ENCODE measurements at places on chromosomes 2 and 18.
A peak's percentile ranks its signal among the peaks of the same experiment; 100 is the strongest.

GRCh38 chr2:193776988-193777387, 1582.3 kb upstream of the TMEFF2 start:
- no peak for DNase-seq

GRCh38 chr18:32884543-32884942, 111.7 kb upstream of the KLHL14 start:
- no peak for DNase-seq

DNA sequence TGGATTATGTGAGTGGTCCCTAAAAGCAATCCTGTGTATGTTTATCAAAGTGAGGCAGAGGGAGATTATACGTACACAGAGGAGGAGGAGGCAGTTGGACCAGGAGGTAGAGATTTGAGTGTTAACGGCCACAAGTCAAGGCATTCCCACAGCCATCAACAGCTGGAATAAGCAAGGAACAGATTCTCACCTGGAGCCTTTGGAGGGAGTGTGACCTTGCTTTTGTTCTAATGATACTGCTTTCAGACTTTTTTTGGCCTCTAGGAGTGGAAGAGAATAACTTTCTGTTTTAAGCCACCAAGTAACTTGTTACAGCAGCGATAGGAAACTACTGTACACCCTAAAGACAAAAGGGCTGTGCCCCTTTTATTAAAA, 18.1 kb downstream of the LCLAT1 start:
- DNase-seq: no peak

GRCh38 chr2:237282568-237283128, 131.3 kb downstream of the COL6A3 start:
- DNase-seq: no peak

- DNase-seq: no peak
Observed at GRCh38 chr2:230739961-230740360, 27.3 kb downstream of the CAB39 start.

DNA sequence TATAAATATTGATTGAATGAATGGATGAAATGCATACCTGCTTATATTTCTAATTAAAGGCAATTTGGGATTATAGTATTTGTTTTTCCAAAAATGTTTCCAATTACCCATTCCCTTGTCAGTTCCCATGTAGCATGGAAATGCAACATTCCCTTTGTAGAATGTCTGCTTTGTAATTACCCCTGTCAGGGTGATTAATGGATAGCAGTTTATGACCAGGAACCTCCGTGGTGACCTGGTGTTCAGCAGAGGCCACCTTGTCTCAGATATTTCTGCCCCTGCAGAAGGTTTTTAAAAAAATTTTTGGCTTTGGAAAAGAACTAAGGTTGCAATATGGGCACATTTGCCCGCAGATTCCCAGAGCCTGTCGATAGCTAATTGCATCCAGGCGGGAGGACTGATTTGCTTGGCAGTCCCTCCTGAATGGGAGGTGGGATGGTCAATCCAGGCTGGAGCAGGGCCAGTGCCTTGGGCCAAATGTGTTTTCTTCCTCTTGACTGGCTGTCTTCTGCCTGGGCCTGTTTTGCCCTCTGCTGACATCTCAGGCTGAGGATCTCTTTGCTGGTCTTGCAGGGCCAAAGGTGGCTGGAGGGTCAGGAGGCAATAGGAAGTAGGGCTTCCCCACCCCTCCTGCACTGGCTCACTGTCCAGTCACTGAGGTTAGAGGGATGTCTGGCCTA, 82.1 kb downstream of the TMEM182 start:
- no peak for DNase-seq

GRCh38 chr2:228065686-228066085, 115.8 kb downstream of the SPHKAP start:
- no peak for DNase-seq

- no peak for DNase-seq
Observed at GRCh38 chr2:48860380-48860779, 104.9 kb upstream of the LHCGR start.

DNA sequence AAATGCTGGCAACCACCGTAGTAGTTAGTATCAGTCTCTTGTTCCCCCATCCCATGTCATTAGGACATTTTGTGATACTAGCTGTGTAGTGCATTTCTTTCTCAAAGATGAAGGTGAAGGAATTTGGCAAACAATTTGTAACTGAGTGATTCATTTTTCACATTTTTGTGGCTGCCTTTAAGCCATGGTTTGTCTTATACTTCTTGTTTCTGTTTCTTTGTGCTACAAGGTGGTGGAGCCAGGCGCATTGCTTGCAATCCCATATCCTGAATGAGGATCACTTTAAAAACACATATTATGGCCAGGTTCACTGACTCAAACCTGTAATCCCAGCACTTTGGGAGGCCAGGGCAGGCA, 40.6 kb downstream of the GPD2 start:
- DNase-seq: peak; percentile 56

DNA sequence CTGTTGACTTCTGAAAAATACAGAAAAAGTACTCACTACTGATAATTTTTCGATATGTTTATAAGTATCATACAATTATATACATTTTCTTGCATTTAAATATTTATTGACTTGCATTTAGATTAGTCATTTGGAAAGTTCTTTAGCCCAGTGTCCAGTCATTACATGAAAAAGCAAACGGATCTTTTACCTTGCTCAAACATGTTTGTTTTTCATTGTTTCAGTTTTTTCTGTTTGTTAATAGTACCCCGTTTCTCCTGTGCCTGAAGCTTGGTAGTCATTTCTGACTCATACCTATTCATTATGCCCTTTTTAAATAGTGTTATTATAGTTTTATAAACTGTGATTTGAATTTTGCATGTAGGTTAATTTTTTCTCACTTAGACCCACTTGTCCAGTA, 28.1 kb downstream of the CEP192 start:
- no peak for DNase-seq

GRCh38 chr2:43210467-43211303, 15.7 kb downstream of the ZFP36L2 start:
- peak; percentile 80 for DNase-seq

- no peak for DNase-seq
Observed at GRCh38 chr2:127984551-127984950, 43.3 kb downstream of the SAP130 start.

DNA sequence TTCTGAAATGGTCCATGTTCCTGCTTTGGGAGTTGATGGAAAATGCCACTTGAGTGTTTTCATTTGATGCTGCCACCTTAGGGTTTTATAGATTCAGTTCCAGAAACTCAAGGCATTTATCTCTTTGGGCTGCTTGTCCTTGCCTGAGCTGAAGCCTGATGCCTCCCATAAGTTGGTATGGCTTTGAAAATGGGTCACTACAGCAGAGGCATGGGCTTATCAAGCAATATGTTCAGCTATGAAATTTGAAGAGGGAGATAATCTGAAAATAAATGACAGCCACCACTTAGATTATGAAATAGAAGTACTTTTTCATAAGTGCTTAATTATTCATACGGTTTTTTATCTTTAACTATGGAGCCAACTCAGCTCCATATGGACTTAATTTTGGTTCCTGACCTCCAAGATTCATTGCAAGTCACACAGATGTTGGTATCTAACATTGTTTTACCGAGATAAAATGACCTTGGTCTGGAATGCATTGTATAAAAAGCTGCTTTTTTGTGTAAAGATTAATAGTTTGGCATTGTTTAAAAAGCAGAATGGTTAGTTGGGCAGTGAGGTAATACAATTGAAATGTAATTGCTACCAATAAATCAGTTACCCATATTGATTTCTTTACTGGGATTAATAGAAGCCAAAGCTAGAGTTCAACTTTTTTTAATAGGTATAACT, 4.5 kb downstream of the SLC14A1 start:
- no peak for DNase-seq

GRCh38 chr2:179861027-179861415, 391 bp downstream of the ZNF385B start:
- peak; percentile 27 for DNase-seq

- no peak for DNase-seq
Observed at GRCh38 chr18:9549405-9549804, 65.0 kb downstream of the PPP4R1 start.

DNA sequence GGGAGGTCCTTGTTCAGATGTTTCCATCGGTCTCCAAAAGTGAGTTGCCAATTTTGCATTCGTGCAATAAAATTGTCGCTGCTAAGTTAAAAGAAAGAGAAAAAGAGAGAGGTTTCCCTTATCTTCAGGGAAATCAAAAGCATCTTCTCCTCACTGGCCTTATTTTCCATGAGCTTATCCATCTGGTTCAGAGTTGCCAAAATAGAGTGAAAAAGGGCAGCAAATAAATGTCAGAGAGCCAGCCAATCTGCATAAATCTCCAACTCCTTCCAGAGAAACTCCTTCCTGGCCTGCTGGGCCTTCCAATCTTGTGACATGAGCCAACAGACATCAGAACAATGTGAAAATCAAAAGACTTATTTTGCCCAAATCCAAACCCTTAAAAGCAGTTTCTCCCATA, 28.4 kb downstream of the PAX3 start:
- DNase-seq: no peak

- no peak for DNase-seq
Observed at GRCh38 chr2:151882786-151883445, 54.7 kb upstream of the ARL5A start.

GRCh38 chr2:30984148-30984547, 154.1 kb downstream of the GALNT14 start:
- no peak for DNase-seq

- DNase-seq: no peak
Observed at GRCh38 chr2:26185954-26186770, 13.3 kb downstream of the GAREM2 start.

- no peak for DNase-seq
Observed at GRCh38 chr2:206518997-206519396, 75.7 kb downstream of the ADAM23 start.

DNA sequence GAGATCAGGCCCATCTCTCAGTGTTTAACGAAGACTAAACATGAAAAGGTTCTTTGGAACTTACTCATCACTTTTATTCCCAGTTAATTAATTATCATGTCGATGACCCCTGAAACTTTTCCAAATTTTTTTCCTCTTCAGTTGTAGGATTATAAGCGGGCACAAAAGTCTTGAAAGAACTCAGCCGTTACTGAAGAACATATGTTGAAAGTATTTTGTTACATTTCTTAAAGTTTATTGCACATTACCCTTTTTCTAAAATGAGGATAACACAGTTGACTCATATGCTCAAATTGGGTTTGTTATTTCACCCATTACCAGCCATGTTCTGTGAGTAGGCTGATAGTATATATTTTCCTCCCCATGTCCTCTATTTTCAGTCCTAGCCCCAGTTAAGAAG, 75.9 kb upstream of the COL3A1 start:
- peak; percentile 11 for DNase-seq

DNA sequence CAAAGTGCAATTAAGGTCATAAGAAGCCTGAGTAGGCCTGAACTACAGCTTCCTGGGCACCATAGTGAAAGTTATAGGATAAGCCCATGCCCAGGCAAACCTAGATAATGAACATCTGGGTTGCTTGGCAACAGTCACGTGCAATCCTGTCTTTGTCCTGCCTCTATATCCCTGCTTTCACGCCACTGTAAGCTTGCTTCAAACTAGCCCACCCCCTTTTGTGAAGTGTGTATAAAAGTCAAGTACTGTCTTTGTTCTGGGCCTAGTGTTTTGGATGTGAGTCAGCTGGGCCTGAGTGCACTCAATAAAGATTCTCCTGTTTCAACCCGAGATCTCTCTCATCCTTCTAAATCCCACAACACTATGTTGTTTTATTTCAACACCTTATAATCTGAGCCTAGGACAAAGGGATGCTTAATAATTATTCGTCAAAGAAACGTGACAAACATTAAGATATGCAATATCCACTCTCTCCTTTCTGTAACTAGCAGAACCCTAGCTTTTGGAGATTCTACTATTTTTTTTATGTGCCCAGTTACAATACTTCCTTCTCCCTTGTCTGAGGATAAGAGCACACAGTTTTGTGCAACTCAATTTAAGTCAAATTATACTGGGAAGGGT, 927.8 kb downstream of the SUCLG1 start:
- DNase-seq: no peak

- peak; percentile 55 for DNase-seq
Observed at GRCh38 chr2:287471-287885, 413 bp downstream of the ALKAL2 start.

GRCh38 chr18:75129717-75130477, 79.0 kb downstream of the PTGR3 start:
- no peak for DNase-seq

GRCh38 chr2:45403036-45403435, 208.0 kb downstream of the SRBD1 start:
- DNase-seq: no peak

DNA sequence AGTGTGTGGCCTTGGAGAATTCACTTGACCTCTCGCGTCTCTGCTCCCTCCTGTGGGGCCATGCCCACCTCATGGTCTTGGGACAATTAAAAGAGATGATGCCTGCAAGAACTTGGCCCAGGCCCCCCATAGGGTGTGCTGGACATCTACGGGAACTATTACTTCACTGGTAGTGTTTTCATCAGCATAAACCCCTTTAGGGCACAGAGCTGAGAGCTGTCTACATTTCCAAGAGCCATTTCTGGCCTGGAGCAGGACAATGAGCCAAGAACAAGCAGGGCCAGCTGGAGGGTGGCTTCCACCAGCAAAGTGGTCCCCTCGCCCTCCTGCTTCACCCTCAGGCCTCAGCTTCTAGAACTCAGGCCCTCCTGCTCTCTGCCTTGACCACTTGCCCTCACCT, 232.3 kb downstream of the ZBTB7C start:
- no peak for DNase-seq

- peak; percentile 54 for DNase-seq
Observed at GRCh38 chr2:241595600-241596140, 37.1 kb downstream of the BOK start.

- DNase-seq: peak; percentile 40
Observed at GRCh38 chr2:39435741-39436591, 1.1 kb downstream of the MAP4K3 start.
